ENCODE measurements at places on chromosomes 12 and 14.

DNA sequence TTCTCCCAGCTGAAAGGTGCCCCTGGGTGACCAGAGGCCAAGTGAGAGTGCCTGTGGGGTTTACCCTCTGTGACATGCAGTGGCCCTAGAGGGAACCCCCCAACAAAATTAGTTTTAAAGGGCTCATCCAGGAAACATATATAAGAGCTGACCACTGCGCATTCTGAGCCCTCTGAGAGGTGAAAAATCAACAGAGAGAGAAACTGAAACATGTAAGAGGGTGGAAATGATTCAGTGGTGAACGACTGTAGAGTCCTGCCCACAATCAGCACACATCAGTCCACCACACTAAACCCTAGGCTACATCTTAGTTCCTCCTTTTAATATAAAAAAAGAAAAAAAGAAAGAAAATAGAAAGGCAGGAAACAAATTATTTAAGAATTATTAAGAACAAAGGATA is 21.0 kb upstream of the ACSM4 start:
- no peak for DNase-seq

DNA sequence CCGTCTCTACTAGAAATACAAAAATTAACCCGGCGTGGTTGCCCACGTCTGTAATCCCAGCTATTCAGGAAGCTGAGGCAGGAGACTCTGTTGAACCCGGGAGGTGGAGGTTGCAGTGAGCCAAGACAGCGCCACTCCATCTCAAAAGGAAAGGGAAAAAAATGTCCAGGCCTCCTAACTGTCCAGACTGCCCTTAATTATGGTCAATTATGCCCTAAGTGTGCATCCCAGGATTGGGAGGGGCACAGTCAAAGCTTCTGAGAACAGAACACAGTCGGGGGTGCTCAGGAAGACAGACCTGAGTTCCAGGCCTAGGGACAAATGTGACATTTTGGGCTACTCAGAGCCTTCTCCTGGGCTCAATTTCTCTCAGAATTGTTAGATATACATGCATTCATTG is 31.8 kb upstream of the SMUG1 start:
- DNase-seq, result no peak

- DNase-seq, result no peak
Observed at GRCh38 chr12:57621497-57622292, 10.5 kb downstream of the ARHGEF25 start.

- no peak for DNase-seq
Observed at GRCh38 chr12:106048016-106048415, 90.7 kb downstream of the NUAK1 start.

GRCh38 chr14:104274806-104275205 is 136.4 kb downstream of the KIF26A start:
- DNase-seq, result no peak

DNA sequence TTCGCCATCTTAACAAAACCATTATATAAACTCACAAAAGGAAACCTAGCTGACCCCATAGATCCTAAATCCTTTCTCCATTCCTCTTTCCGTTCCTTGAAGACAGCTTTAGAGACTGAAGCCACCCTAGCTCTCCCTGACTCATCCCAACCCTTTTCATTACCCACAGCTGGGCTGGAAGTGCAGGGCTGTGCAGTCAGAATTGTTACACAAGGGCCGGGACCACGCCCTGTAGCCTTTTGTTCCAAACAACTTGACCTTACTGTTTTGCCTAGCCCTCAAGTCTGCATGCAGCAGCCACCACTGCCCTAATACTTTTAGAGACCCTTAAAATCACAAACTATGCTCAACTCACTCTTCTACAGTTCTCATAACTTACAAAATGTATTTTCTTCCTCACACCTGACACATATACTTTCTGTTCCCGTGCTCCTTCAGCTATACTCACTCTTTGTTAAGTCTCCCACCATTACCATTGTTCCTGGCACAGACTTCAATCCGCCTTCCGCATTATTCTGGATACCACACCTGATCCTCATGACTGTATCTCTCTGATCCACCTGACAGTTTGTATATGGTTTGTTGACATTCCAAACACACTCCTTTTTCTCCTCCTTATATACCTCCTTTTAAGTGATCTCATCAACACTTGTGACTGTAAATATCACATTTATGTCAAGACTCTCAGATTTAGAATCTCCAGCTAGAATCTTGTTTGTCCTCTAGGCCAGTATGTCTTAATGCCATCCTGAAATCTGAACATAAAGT is 208.7 kb downstream of the KITLG start:
- no peak for DNase-seq

- DNase-seq, result no peak
Observed at GRCh38 chr14:70794294-70794693, 15.0 kb downstream of the MAP3K9 start.

GRCh38 chr14:89724628-89724960 is 229.9 kb downstream of the EFCAB11 start:
- no peak for DNase-seq

GRCh38 chr12:60333461-60333860 is 737.6 kb downstream of the SLC16A7 start:
- no peak for DNase-seq

- DNase-seq, result no peak
Observed at GRCh38 chr12:112103758-112104503, 4.7 kb downstream of the NAA25 start.

DNA sequence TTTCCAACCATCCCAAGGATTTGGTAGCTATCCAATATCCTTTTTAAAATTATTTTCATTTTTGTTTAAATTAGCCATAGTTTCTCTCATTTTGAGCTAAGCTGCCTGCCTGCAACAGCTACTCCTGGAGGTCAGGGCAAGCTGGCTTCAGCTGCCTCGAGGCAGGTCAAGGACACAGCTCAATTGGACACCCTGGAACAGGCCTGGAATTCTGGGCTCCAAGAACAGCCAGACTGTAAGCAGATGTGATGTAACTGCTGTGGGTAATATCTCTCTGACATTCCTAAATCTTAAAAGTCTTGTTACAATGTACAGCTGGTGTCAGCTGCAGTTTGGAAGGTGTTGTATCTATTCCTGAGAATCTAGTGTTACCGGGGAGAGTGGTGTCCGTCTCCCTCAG is 119.8 kb downstream of the KCNK10 start:
- no peak for DNase-seq

GRCh38 chr12:24360907-24361306 is 411.4 kb upstream of the SOX5 start:
- DNase-seq, result no peak

- DNase-seq, result no peak
Observed at GRCh38 chr14:105059035-105059924, 6.0 kb downstream of the GPR132 start.

DNA sequence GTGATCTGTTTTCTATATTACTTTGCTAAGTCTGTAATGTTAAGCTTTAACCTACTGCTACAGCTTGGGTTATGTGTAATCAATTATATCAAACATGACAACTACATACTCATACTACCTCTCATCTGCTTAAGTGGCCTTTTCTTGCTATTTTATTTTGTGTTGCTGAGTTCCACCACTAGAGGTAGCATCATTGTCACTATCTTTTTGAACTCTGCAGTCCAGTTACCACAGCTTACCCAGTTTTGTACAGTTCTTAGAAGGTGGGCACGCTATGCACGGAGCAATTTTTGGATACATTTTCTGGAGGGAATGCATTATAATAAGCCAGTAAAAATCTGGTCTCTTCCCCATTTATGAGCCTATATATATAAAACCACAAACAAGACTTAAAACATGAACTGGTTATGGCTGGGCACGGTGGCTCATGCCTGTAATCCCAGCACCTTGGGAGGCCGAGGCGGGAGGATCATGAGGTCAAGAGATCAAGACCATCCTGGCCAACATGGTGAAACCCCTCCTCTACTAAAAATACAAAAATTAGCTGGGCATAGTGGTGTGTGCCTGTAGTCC is 48.5 kb downstream of the SAV1 start:
- no peak for DNase-seq

GRCh38 chr14:35420036-35420811 is 15.7 kb upstream of the NFKBIA start:
- no peak for DNase-seq

- DNase-seq, result no peak
Observed at GRCh38 chr12:119592232-119592631, 1.3 kb upstream of the TMEM233 start.

- DNase-seq, result no peak
Observed at GRCh38 chr12:89768586-89769482, 60.2 kb upstream of the ATP2B1 start.

DNA sequence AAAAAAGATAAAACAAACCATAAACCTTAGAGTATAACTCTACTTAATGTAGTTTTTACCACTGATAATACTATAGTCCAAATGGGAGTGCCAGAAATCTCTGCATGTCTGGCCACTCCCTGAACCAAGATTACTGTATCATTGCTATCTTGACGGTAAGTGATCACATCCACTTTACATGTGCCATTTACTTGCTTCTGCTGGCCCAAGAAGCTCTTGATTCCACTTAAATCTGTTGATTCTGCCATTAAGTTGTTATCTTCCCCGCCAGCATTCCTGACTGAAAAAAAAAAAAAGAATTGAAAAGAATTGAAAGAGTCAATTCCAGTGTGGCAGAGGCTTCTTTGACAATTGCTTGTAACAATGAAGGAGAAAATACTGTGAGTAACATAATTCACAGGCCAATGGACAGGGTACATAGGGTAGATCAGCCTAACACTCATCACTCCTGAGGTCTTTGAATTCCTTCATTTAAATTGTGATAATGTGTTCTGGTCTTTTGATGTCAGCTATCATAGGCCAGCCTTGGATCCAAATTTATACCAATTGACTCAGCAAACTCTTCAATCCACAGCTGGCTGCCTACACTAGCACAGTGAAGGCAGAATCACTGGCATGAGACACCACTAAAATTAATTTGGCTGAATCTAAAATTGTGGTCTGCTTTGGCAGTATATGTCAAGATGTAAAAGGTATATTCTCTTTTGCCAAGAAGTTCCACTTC is 665.2 kb upstream of the FLRT2 start:
- DNase-seq, result no peak

GRCh38 chr12:53996240-53997203 is 3.4 kb upstream of the HOXC9 start:
- DNase-seq, result no peak

DNA sequence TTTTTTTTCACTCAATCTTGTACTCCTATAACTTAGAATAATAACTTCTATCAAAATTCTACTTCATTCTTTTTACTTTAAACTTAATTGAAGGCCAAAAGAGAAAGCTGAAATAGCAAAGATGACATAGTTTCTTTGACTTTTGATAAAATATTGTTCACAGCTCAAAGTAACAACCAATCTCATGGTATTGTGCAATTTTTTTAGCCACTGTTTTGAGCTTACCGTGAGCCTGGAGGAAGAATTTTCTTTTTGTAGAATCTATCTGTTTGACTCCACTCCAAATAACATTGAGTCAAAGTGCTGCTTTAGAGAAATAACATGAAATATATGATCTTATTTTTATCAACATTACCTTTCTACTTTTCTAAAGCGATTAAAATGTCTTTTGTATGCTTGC is 903.9 kb upstream of the FOXG1 start:
- DNase-seq, result no peak

GRCh38 chr14:79453276-79453675 is 758.0 kb downstream of the DIO2 start:
- DNase-seq, result no peak

GRCh38 chr14:51929166-51929565 is 60.2 kb upstream of the RTRAF start:
- no peak for DNase-seq

DNA sequence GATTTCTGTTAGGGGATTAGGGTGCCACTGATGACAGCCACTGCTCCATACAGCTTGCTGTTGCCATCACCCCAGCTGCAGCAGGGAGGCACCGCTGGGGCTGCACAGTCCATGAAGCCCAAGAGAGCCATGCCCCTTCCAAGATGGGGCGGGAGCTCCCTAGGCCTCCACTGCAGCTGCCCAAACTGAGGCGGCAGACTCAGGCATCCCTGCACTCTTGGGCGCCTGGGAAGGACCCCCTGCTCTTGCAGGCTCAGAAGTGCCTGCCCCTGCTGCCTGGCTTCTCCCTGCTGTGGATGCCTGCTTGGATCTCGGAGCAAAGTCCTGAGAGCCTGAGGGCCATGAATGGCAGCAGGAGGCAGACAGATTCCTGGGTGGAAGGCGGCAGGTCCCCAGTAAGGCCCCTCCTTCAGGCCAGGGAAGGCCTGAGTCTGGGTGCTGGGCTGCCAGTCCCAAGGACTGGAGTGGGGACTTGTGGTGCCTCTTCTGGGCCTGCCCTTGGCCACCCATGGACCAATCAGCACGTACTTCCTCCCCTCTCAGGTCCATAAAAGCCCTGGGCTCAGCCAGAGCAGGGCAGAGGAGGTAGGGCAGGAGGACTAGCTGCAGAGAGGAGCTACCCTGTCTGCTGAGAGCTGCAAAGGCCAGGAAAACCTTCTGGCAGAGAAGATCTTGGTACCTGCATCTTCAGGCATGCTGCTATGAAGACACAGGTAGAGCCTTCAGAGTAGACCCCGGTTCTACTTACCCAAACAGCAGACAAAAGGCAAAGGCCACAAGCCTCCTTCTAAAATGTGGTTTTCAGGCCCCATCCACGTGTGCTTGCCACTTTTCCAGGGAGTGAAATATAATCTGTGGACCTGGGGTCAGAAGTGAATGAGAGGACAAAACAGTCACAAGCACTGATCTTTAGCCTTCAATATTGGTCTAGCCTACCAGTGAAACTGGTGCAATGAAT is 30.0 kb upstream of the STK38L start:
- no peak for DNase-seq

DNA sequence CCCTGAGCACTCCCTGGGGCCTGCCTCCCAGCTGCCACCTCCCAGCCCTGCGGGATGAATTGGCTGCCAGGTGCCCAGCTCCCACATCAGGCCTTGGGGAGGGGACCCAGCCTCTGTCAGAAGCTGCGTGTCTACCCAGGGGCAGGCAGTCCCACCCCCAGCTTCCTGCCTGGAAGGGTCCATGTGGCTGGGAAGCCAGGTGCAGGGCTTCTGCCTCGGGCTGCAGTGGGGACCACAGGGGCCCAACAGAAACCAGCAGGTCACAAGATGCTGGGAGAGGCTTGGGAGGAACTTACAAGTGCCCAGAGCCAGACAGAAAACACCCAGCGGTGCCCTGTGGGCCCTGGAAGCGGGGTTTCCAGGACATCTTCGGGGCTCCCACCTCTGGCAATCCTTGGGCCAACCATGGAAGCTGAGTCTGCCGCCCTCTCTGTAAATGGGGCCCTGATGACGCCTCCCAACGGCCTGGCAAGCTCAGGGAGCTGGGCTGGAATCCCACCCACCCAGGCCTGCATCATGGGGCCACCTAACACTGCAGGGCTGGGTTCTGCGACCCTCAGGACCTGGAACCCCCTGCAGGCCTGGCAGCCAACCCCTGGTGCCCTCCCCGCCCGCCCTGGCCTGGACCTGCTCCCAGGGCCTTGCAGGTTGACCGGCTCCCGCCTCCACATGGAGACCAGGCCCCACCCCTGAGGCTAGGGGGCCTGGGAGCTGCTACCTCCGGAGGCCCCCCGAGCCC is 36.6 kb downstream of the CCNK start:
- no peak for DNase-seq

- DNase-seq, result no peak
Observed at GRCh38 chr12:90428881-90429280, 526.1 kb downstream of the CCER1 start.

Measured in stimulated activated CD4-positive, alpha-beta T cell treated with anti-CD3 and anti-CD28 coated beads, TNF-alpha, amount 100 ng/mL, for 48 hours (primary cell).